Transverse colon (tissue), 4 donors: ENCODE measurements at places on chromosomes 16 and 17. TPM values are rescaled to one million over a fixed set of nuclear protein-coding genes. Genes with fewer than 3 reads are reported as not detected.

GRCh38 chr17:49821466-49821865, 26.4 kb downstream of the TAC4 start:
- H3K27ac ChIP-seq: no peak overlapping the region
- no peak overlapping the region for H3K4me3 ChIP-seq
- DNase-seq: no peak

DNA sequence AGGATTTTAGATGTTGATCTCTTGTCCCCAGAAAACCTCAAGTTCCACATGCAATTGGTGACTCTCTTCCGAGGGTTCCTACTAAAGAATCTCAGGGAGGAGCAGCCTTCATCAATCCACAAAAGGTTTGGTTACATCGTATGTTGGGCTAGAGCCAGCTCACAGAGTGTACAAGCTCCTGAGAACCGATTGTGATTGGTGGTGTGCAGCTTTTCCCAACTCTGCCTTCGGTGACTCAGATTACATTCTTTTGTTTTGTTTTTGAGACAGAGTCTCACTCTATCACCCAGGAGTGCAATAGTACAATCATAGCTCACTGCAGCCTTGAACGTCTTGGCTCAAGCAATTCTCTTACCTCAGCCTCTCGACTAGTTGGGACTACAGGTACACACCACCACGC, 172.4 kb downstream of the PMP22 start:
- no peaks in the 10 kb centered on the region for H3K27me3 ChIP-seq
- DNase-seq: no peak
- H3K27ac ChIP-seq: no peak overlapping the region
- H3K4me1 ChIP-seq: no peaks in the 10 kb centered on the region

- no peaks in the 10 kb centered on the region for H3K27me3 ChIP-seq
- H3K4me3 ChIP-seq: no peak overlapping the region
- H3K4me1 ChIP-seq: no peaks in the 10 kb centered on the region
These were observed 24.8 kb downstream of the ETV4 start for GRCh38 chr17:43521389-43521788.

- no peaks in the 10 kb centered on the region for H3K27me3 ChIP-seq
- no peaks in the 10 kb centered on the region for H3K4me1 ChIP-seq
- no peaks in the 10 kb centered on the region for H3K36me3 ChIP-seq
These were observed 15.2 kb downstream of the PRKCA start for GRCh38 chr17:66317629-66318028.

DNA sequence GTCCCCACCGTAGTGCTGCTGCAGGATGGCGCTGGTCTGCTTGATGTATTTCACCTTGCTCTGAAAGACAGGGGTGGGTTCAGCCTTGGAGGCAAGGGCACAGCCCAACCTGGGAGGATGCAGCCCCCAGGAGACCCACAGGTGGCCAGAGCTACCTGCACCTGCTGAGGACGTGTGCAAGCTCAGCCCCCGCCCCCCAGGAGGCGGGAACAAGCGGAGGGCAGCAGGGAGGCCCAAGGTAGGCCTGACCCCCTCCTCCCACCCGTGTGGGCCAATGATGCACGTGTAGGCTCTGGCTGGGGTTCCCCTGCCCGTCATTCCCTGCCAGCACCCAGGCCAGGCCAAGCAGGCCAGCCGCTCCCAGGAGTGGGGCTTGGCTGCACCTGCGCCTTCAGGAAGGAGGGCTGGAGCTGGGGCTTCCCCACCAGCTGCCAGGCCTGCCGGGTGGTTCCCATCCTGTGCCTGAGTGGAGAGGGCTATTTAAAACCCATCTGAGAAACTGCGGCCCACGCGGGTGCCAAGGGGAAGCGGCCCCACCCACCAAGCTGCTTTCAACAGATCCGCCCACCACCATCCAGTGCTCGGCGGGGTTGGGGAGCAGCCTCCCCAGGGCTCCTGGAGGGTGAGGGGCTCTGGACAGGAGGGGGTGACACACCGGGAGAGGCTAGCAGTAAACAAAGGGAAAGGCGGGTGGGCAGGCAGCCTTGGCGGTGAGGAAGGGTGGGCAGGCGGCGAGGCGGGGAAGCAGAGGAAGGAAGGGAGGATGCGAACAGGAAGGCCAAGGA, 3.8 kb downstream of the NTHL1 start:
- no peaks in the 10 kb centered on the region for H3K36me3 ChIP-seq
- H3K27ac ChIP-seq: peak overlapping the region; percentile 87

- no peaks in the 10 kb centered on the region for H3K4me1 ChIP-seq
- H3K27ac ChIP-seq: no peak overlapping the region
- H3K27me3 ChIP-seq: no peaks in the 10 kb centered on the region
- H3K36me3 ChIP-seq: no peaks in the 10 kb centered on the region
- DNase-seq: no peak
These were observed 24.2 kb upstream of the HAP1 start for GRCh38 chr17:41758601-41759000.

DNA sequence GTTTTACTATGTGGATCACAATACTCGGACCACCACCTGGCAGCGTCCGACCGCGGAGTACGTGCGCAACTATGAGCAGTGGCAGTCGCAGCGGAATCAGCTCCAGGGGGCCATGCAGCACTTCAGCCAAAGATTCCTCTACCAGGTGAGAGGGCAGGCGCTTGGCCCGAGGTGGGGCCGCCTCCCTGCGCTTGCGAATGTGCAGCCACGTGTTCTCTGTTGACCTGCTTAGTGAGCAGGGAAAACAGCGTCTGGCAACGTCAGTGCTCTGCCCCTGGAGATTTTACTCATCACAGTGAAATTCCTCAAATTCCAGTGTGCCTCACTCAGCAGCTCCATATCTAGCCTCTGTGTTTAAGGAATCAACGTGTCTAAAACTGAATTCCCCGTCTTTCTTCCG, 33.4 kb upstream of the CLEC18A start:
- no peaks in the 10 kb centered on the region for H3K27me3 ChIP-seq
- DNase-seq: no peak
- H3K4me3 ChIP-seq: no peak overlapping the region
- H3K36me3 ChIP-seq: no peaks in the 10 kb centered on the region
- H3K27ac ChIP-seq: no peak overlapping the region

- no peaks in the 10 kb centered on the region for H3K27me3 ChIP-seq
- DNase-seq: no peak
- H3K36me3 ChIP-seq: peaks cover 50% of the 10 kb centered on the region
These were observed 11.0 kb downstream of the EFTUD2 start for GRCh38 chr17:44887971-44888954.

GRCh38 chr17:30021708-30022317, 80.4 kb downstream of the EFCAB5 start:
- H3K36me3 ChIP-seq: no peaks in the 10 kb centered on the region
- H3K27me3 ChIP-seq: no peaks in the 10 kb centered on the region
- no peak overlapping the region for H3K27ac ChIP-seq
- no peak overlapping the region for H3K4me3 ChIP-seq

DNA sequence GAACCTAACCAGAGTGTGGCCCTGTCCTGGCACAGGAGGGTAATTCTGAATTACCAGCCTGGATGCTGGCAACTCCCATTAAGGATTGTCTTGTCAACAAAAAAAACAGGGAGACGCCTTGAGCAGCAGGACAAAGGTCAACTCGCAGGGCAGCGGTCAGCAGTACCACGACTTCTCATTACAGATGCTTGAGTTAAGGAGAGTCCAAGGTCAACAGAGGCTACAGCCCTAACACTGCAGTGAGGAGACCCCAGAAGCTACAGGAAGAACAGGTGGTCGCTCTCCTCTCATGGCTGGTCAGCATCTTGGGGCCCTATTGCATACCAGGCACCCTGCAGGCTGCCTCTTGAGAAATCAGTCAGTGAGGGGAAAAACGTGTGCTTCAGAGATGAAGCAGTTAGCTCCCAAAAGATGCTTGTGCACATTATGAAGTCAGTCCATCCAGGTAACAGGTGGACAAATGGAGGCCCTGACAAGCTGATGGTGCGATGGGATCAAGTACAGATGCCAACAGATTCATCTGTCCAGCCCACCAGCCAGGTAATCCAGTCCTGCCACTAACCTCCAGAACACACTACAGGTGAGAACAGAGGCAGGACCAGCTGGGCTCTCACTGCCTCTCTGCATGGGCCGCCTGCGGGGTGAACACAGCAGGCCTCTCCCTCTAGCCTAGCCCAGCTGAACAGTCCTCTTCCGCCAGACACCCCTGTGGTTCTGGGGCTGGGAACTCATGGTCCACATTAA, 4.2 kb downstream of the CSNK1D start:
- no peak overlapping the region for H3K4me3 ChIP-seq
- no peaks in the 10 kb centered on the region for H3K27me3 ChIP-seq
- H3K4me1 ChIP-seq: peaks cover 69% of the 10 kb centered on the region
- peaks cover 21% of the 10 kb centered on the region for H3K36me3 ChIP-seq

- H3K4me3 ChIP-seq: no peak overlapping the region
- H3K4me1 ChIP-seq: no peaks in the 10 kb centered on the region
- H3K36me3 ChIP-seq: no peaks in the 10 kb centered on the region
- DNase-seq: no peak
- H3K27ac ChIP-seq: no peak overlapping the region
These were observed 41.1 kb downstream of the CFAP20 start for GRCh38 chr16:58088091-58088490.

DNA sequence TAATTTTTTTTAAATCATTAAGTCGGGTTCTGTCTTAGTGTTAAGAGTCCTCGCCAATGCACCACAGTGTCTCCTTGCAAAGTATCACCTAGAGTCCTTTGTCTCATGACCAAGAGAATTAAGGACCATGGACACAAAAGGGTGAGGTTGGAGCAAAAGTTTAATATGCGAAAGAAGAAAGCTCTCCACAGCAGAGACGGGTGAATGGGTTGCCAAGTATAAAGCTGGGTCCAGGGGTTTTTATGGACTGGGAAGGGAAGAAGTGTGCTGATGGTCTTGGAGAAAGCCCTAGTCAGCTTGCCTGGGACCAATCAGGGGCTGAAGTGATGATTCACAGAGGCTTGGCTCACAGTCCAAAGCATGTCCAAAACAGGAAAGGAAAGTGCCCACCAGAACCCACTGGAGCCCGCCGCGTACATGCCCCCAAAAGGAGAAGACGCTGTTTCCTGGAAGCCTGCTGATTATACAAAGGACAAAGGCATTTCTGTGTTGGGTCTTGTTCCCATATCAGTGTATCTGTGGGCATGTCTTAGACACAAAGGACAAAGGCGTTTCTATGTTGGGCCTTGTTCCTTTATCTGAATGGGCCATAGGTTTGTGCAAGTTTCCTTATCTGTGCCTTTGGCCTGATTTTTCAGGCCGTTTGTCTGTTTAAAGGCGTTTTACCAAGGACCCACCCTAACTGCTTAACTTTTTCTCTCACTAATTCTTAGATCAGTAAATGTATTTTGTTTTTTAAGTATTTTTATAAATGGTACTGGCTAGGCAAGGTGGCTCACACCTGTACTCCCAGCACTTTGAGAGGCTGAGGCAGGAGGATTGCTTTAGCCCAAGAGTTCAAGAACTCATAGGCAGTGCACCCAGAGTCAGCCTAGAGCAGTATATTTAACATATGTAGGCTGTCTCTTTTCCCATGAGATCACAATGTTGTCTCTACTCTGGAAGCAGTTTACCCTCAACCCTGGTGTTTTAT, 28.7 kb upstream of the ATF7IP2 start:
- H3K4me3 ChIP-seq: no peak overlapping the region
- H3K27me3 ChIP-seq: no peaks in the 10 kb centered on the region
- H3K36me3 ChIP-seq: no peaks in the 10 kb centered on the region
- DNase-seq: no peak

DNA sequence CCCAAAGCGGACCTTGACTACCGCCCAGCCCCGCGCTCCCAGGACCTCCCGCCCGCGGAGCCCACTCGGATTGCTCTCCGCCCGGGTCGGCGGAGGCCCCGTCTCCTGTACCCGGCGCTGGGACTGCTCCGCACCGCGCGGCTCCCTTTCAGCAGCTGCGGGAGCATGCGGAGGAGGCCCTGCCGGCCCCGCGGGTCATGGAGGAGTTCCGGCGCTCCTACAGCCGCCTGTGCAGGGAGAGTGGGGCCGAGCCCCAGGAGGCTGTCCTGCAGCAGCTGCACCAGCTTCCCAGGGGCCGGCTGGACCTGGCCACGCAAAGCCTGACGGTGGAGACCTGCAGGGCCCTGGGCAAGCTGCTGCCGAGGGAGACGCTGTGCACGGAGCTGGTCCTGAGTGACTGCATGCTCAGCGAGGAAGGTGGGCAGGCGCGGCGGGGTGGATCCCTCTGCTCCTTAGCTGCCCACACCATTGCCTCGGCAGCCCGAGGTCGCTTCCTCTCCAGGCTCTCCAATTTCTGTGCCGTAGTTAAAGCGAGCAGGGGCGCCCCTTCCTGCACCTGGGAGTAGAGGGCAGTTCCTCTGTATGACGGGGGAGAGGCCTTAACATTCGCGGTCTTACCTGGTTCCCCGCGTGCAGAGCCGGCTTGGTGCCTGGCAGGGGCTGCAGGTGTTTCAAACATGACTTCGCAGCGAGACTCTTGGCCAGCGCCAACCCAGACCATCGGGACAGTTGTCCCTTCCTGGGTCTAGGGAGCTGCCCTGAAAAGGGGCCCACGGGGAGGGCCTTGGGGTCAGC, 539 bp downstream of the LRRC45 start:
- H3K36me3 ChIP-seq: no peaks in the 10 kb centered on the region
- no peaks in the 10 kb centered on the region for H3K27me3 ChIP-seq
- DNase-seq: peak; percentile 34
- peak overlapping the region; percentile 55 for H3K4me3 ChIP-seq
- peak overlapping the region; percentile 64 for H3K27ac ChIP-seq
- peaks cover 42% of the 10 kb centered on the region for H3K4me1 ChIP-seq

- no peak overlapping the region for H3K4me3 ChIP-seq
- H3K4me1 ChIP-seq: no peaks in the 10 kb centered on the region
- no peak overlapping the region for H3K27ac ChIP-seq
- no peak for DNase-seq
- no peaks in the 10 kb centered on the region for H3K36me3 ChIP-seq
These were observed 8.3 kb upstream of the PYDC1 start for GRCh38 chr16:31225193-31225592.

GRCh38 chr17:75498039-75498725, 17.2 kb downstream of the CASKIN2 start:
- no peaks in the 10 kb centered on the region for H3K27me3 ChIP-seq
- no peak overlapping the region for H3K27ac ChIP-seq
- H3K36me3 ChIP-seq: no peaks in the 10 kb centered on the region
- H3K4me1 ChIP-seq: no peaks in the 10 kb centered on the region
- no peak overlapping the region for H3K4me3 ChIP-seq

The LGALS9C gene
- total RNA-seq: 15.7 TPM

The JPH3 gene
- not detected for total RNA-seq

The CHRNE gene
- not detected for total RNA-seq

The MFAP4 gene
- total RNA-seq: 67.3 TPM

The TNRC6C gene
- 9.4 TPM for total RNA-seq

The COPZ2 gene
- 11.2 TPM for total RNA-seq

The CMTM2 gene
- not detected for total RNA-seq

The CD300LG gene
- 1.4 TPM for total RNA-seq

The HS3ST6 gene
- 1.1 TPM for total RNA-seq

The ANKS4B gene
- 44.9 TPM for total RNA-seq

The TAF15 gene
- 13.1 TPM for total RNA-seq

The TAC4 gene
- total RNA-seq: not detected
